WTC11 (cell line): ENCODE measurements at places on chromosomes 11 and 22. TPM values are rescaled to one million over a fixed set of nuclear protein-coding genes. Genes with fewer than 3 reads are reported as not detected.
A peak's percentile ranks its signal among the peaks of the same experiment; 100 is the strongest.

GRCh38 chr22:30873661-30874060 lies 94.9 kb downstream of the MORC2 start:
- no peak overlapping the region for H3K4me3 ChIP-seq
- H3K27me3 ChIP-seq = no peaks in the 10 kb centered on the region
- no peaks in the 10 kb centered on the region for H3K36me3 ChIP-seq

DNA sequence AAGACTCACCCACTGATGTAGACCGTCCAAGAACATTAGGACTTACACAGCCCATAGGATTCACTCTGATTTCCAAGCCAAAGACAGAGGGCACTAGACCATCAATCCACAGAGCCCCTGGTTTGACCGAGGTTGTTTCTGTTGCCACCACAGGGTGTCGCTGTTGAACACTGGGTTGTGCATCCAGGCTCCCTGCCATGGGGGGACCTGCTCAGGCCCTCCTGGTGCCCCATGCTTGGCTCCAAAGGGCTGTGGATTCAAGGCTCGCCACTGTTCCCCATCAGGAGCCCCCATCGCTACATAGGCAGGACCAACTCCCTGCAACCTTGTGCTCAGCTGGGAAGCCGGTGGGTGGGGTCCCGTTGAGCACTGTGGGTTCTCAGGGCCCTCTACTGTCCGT lies 128.0 kb upstream of the ANO1 start:
- H3K27me3 ChIP-seq = no peaks in the 10 kb centered on the region
- no peaks in the 10 kb centered on the region for H3K36me3 ChIP-seq
- H3K27ac ChIP-seq = no peak overlapping the region
- H3K4me1 ChIP-seq = peaks cover 16% of the 10 kb centered on the region

GRCh38 chr22:44211946-44212930 lies 31.5 kb downstream of the PARVG start:
- no peak overlapping the region for H3K27ac ChIP-seq
- DNase-seq = no peak
- 0 out of 2 replicates have a peak, but pooled peaks cover 3% of the 10 kb centered on the region for H3K36me3 ChIP-seq
- no peaks in the 10 kb centered on the region for H3K4me1 ChIP-seq
- peaks cover 2% of the 10 kb centered on the region; the same call in 1 of the 2 replicates for H3K27me3 ChIP-seq

DNA sequence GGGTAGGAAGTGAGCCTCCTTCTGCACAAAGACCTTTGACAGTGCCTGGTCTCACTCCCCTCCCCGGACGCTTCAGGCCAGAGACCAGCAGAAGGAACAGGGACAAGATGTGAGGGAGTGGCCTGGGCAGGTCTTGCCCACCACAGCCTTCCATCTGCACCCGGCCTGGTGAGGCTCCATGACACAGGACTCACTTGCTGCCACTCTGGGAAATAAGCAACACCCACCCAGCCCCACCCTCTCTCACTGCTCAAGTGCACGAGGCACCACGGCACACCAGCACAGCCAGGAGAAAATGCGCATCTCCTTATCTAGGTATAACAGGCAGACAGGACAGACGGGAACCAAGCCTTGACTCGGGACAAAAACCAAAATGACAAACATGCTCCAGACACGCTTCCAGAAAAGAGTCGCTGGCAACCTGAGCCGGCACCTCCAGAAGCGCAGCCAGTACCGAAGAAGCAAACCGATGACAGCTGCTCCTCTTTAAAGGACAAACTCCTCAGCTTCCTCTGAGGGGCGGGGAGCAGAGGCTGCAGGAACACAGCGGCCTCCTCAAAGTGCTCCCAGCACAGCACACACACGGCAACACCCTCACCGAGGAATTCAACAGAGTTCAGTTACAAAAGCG lies 41.7 kb downstream of the BRD1 start:
- H3K27me3 ChIP-seq = no peaks in the 10 kb centered on the region
- H3K4me3 ChIP-seq = no peak overlapping the region
- peak overlapping the region; percentile 87 for H3K27ac ChIP-seq

GRCh38 chr22:29833392-29833965 lies 4.6 kb downstream of the ASCC2 start:
- H3K27ac ChIP-seq = no peak overlapping the region
- DNase-seq = no peak
- H3K4me1 ChIP-seq = peaks cover 8% of the 10 kb centered on the region
- H3K27me3 ChIP-seq = no peaks in the 10 kb centered on the region
- H3K36me3 ChIP-seq = peaks cover 8% of the 10 kb centered on the region; the same call in 1 of the 2 replicates

DNA sequence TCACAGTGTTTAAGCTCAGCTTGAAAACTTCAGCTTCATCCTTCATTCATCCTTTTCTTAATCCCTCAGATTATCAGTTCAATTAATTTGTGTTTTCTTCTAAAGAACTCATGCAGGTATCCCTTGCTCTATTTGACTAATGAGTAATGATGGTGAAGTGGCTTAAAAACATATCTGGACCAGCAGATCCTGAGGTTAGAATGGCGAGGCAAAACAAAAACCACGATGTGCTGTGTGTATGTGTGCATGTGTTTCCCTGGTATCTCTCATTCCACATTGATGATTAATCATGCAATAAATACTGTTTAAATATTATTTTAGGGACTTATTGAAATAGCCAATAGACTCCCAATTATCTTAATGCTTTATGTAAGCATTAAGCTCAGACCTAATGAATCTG lies 437.0 kb downstream of the DYNC2H1 start:
- H3K4me3 ChIP-seq = no peak overlapping the region
- H3K27me3 ChIP-seq = no peaks in the 10 kb centered on the region
- H3K27ac ChIP-seq = no peak overlapping the region
- peaks cover 1% of the 10 kb centered on the region for H3K36me3 ChIP-seq
- no peaks in the 10 kb centered on the region for H3K4me1 ChIP-seq
- DNase-seq = no peak

DNA sequence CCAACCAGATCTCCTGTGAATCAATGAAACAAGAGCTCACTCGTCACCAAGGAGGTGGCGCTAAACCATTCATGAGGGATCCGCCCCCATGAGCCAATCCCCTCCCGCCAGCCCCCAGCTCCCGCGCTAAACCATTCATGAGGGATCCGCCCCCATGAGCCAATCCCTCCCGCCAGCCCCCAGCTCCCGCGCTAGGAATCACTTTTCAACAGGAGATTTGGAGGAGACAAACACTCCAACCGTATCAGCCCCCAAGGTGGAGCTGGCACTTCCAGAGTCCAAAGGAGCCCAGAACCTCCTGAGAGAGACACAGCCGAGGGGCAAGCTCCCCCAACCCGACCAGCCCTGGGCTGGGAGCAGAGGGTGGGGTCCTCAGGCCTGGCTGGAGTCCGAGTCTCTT lies 40.9 kb upstream of the PRR5 start:
- H3K4me3 ChIP-seq = peak overlapping the region; percentile 51
- H3K27ac ChIP-seq = no peak overlapping the region
- peaks cover 14% of the 10 kb centered on the region for H3K4me1 ChIP-seq
- no peaks in the 10 kb centered on the region for H3K36me3 ChIP-seq

DNA sequence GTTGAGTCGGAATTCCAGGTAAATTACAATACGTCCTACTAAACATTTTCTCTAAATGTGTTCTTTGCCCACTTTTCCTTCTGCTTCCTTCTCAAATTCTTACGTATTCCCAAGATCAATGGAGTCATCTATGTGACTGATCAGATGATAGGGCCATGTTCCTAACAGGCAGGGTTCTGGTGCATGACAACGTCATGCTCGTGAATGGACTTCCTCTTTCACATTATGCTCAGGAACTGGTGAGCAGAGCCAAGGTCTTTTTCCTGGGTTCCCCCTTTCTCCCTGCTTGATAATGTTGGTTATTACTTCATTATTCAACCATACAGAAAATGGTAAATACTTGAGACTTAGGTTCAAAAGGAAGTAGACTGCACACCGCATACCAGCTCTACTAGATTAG lies 789.4 kb downstream of the OPCML start:
- peaks cover 4% of the 10 kb centered on the region for H3K27me3 ChIP-seq
- H3K36me3 ChIP-seq = 0 out of 2 replicates have a peak, but pooled peaks cover 5% of the 10 kb centered on the region
- H3K4me3 ChIP-seq = no peak overlapping the region
- H3K27ac ChIP-seq = no peak overlapping the region
- DNase-seq = no peak

- DNase-seq = no peak
- H3K4me3 ChIP-seq = peak overlapping the region; percentile 77
- peak overlapping the region; percentile 68; the same call in 1 of the 2 replicates for H3K27ac ChIP-seq
- H3K4me1 ChIP-seq = peaks cover 23% of the 10 kb centered on the region
- H3K36me3 ChIP-seq = peaks cover 10% of the 10 kb centered on the region
- H3K27me3 ChIP-seq = peaks cover 29% of the 10 kb centered on the region
Observed at GRCh38 chr11:12376259-12377081, 901 bp upstream of the PARVA start.

- H3K36me3 ChIP-seq = no peaks in the 10 kb centered on the region
- H3K27me3 ChIP-seq = no peaks in the 10 kb centered on the region
- peaks cover 3% of the 10 kb centered on the region; the same call in 1 of the 2 replicates for H3K4me1 ChIP-seq
- H3K27ac ChIP-seq = no peak overlapping the region
- no peak overlapping the region for H3K4me3 ChIP-seq
- no peak for DNase-seq
Observed at GRCh38 chr11:10211470-10211869, 82.5 kb downstream of the SBF2 start.

CLP1 gene
- total RNA-seq = 24.5 to 26.3 TPM (median 24.6 TPM) in 3 replicates

PHOX2A gene
- 1.3 to 1.6 TPM (median 1.3 TPM) in 3 replicates for total RNA-seq

POU2AF2 gene
- total RNA-seq = not detected in 3 replicates

LIN7C gene
- total RNA-seq = 38.5 to 41.5 TPM (median 39.4 TPM) in 3 replicates

OLFML1 gene
- total RNA-seq = 0.16 to 0.18 TPM in 2 of 3 replicates, not detected in the other
